Activated CD4-positive, alpha-beta memory T cell treated with anti-CD3 and anti-CD28 coated beads for 36 hours (primary cell): ENCODE measurements at places on chromosomes 2 and 18. TPM values are rescaled to one million over a fixed set of nuclear protein-coding genes. Genes with fewer than 3 reads are reported as not detected.

DNA sequence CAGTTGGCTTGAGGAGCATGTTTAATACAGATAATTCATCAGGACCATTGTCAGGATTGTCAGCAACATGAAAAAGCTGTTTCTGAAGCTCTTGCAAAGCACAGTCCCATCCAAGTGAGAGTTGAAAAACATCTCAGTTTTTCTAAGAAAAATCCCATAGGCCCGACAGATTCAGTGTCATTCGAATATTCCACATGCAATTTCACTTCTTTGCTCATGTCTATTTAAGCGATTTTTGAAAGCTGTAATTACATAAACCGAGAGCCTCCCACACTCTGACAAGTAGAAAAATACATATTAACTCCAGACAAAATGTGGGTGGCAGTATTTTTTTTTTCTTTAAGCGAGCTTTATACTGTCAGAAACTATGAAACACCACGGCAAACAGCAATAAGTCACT, 134.7 kb upstream of the GALNT5 start:
- no peak overlapping the region for H3K27ac ChIP-seq
- H3K27me3 ChIP-seq = no peaks in the 10 kb centered on the region
- no peaks in the 10 kb centered on the region for H3K4me1 ChIP-seq
- H3K4me3 ChIP-seq = no peak overlapping the region
- no peak for DNase-seq

HOXD10 gene
- not detected for total RNA-seq

- H3K27ac ChIP-seq = no peak overlapping the region
- H3K36me3 ChIP-seq = no peaks in the 10 kb centered on the region
- peaks cover 42% of the 10 kb centered on the region for H3K4me1 ChIP-seq
Measured at GRCh38 chr2:239238839-239239606, 161.8 kb downstream of the HDAC4 start.

GRCh38 chr2:56184500-56185011, 766 bp downstream of the CCDC85A start:
- H3K4me3 ChIP-seq = no peak overlapping the region
- H3K27me3 ChIP-seq = peaks cover 48% of the 10 kb centered on the region
- no peaks in the 10 kb centered on the region for H3K36me3 ChIP-seq
- no peak overlapping the region for H3K27ac ChIP-seq
- DNase-seq = peak; percentile 12
- H3K4me1 ChIP-seq = peaks cover 8% of the 10 kb centered on the region

GRCh38 chr18:58953627-58954026, 89.0 kb downstream of the ZNF532 start:
- no peaks in the 10 kb centered on the region for H3K36me3 ChIP-seq
- no peak overlapping the region for H3K27ac ChIP-seq
- no peaks in the 10 kb centered on the region for H3K4me1 ChIP-seq

SEMA4C gene
- total RNA-seq = 13.9 TPM

RELCH gene
- total RNA-seq = 16.1 TPM

GRCh38 chr18:7329016-7329415, 98.1 kb downstream of the LRRC30 start:
- DNase-seq = no peak
- no peaks in the 10 kb centered on the region for H3K4me1 ChIP-seq
- no peak overlapping the region for H3K4me3 ChIP-seq

GRCh38 chr2:40364151-40364874, 87.6 kb downstream of the SLC8A1 start:
- no peak overlapping the region for H3K4me3 ChIP-seq
- H3K4me1 ChIP-seq = no peaks in the 10 kb centered on the region
- DNase-seq = no peak
- H3K36me3 ChIP-seq = no peaks in the 10 kb centered on the region

DNA sequence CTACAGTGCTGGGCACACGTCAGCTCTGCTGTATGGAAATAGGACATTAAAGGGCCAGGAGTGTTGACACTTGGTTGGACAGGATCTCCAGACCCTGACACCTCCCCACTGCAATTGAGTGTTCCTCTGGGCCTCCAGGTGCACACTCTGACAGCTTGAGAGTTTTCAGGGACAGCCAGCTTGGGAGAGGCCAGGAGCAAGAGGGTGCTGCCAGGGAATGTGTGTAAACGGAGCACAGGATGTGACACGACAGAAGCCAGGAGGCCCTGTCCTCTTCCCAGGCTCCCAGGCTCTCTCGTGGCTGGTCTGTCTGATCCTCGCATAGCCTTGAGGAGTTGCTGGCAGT, 318.1 kb upstream of the HS6ST1 start:
- H3K27ac ChIP-seq = no peak overlapping the region
- H3K4me1 ChIP-seq = no peaks in the 10 kb centered on the region
- H3K36me3 ChIP-seq = no peaks in the 10 kb centered on the region
- H3K27me3 ChIP-seq = peaks cover 1% of the 10 kb centered on the region

GRCh38 chr2:86283411-86284030, 53.9 kb downstream of the REEP1 start:
- no peak overlapping the region for H3K27ac ChIP-seq
- no peaks in the 10 kb centered on the region for H3K36me3 ChIP-seq
- H3K27me3 ChIP-seq = peaks cover 11% of the 10 kb centered on the region
- no peak overlapping the region for H3K4me3 ChIP-seq
- DNase-seq = no peak
- no peaks in the 10 kb centered on the region for H3K4me1 ChIP-seq

DNA sequence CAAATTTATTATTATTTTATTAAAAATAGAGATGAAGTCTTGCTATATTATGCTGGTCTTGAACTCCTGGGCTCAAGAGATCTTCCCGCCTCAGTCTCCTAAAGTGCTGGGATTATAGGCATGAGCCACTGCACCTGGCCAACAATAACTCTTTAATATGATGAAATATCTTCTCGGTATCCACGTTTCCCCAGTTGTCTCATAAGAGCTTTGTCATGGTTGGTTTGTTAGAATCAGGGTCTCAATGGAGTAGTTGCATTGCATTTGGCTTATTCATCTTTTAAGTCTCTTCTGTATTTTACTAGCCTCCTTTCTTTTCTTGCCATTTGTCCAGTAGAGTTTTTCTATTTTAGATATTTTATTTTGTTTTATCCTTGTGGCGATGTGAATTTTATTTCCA, 32.7 kb upstream of the DLX2 start:
- no peaks in the 10 kb centered on the region for H3K4me1 ChIP-seq
- no peaks in the 10 kb centered on the region for H3K36me3 ChIP-seq
- peaks cover 4% of the 10 kb centered on the region for H3K27me3 ChIP-seq
- no peak overlapping the region for H3K27ac ChIP-seq

TMEM37 gene
- not detected for total RNA-seq

DNA sequence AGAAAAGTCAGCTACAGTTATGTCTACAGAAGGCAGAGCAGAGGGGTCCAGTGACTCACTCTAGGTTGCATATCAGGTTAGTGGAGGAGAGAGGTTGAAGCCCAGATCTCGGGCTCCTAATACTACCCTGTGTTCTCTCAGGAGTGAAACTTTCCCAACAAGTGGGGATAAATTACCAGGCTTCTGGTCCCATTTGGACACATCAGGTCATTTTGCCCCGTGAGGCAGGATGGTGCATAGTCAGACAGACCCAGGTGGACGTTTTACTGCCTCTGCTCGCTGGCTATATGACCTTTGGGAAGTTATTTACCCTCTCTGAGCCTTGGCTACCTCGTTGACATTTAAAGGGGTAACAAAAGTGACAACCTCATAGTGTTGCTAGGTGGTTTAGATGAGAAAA, 128.0 kb upstream of the REV1 start:
- H3K4me3 ChIP-seq = no peak overlapping the region
- H3K27me3 ChIP-seq = no peaks in the 10 kb centered on the region

- H3K4me3 ChIP-seq = no peak overlapping the region
- peaks cover 3% of the 10 kb centered on the region for H3K4me1 ChIP-seq
- peak; percentile 72 for DNase-seq
- no peak overlapping the region for H3K27ac ChIP-seq
Measured at GRCh38 chr18:70781860-70782453, 493.1 kb downstream of the SOCS6 start.

GRCh38 chr2:8545695-8546611, 135.9 kb upstream of the ID2 start:
- H3K27ac ChIP-seq = peak overlapping the region; percentile 100
- no peaks in the 10 kb centered on the region for H3K27me3 ChIP-seq
- H3K4me1 ChIP-seq = peaks cover 63% of the 10 kb centered on the region
- DNase-seq = no peak

GRCh38 chr2:579351-579886, 97.8 kb downstream of the TMEM18 start:
- H3K4me1 ChIP-seq = peaks cover under 1% of the 10 kb centered on the region
- H3K27me3 ChIP-seq = peaks cover 5% of the 10 kb centered on the region
- no peaks in the 10 kb centered on the region for H3K36me3 ChIP-seq
- DNase-seq = no peak

GREB1L gene
- not detected for total RNA-seq

ALS2 gene
- 11.0 TPM for total RNA-seq

CCT4 gene
- 352 TPM for total RNA-seq

G6PC2 gene
- total RNA-seq = not detected

DNA sequence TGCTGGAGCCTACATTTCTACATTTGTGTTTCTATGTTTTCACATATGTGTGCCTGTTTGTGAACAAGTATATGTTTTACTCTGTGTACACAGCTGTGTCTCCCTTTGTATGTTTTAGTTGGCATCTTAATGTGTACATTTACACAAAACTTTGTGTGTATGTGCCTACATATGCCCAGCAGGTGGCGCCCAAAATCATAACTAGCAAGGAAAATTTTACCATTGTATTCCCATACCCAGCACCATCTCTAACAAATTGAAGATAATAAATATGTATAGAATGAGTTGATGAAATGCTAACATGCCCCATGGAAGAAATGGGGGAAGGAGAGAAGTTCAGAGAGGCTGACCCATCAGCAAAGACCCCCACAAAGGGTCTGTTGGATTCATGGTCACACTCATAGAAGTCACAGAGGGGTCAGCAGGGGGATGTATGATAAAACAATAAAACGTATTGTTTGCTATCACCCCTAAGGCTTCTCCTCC, 48.1 kb downstream of the PKDCC start:
- peak; percentile 82 for DNase-seq
- H3K36me3 ChIP-seq = peaks cover 10% of the 10 kb centered on the region
- no peak overlapping the region for H3K4me3 ChIP-seq
- no peak overlapping the region for H3K27ac ChIP-seq

DNA sequence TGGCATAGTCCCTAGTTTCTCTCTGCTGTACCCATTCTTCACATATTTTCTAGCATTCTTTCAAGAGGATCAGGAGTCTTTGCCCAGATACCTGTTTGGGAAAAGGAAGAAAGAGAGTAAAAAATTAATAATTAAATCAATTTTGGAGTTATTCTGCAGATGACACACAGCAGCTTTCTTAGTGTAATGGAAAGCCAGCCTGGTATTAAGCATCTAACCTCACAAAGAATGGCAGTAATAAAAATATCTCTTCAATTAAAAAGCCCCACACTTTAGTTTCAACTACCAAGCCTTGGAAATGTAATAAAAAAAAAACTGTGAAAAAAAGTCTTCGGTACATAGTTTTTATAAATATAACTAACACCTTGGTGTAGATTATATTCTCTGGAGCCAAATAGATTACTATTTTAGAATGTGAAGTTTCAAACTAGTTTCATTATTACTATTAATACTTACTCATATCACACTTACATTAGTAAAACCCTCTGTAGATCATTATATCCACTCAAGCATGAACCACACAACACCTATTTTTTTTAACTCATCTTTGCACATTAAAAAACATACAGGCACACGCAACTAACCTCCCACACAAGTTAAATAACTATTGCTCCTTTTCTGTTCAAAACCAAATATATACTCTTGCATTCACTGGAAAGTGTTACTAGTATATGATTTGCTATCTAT, 90.9 kb downstream of the GPD2 start:
- no peaks in the 10 kb centered on the region for H3K36me3 ChIP-seq
- H3K27me3 ChIP-seq = no peaks in the 10 kb centered on the region
- DNase-seq = no peak
- no peak overlapping the region for H3K27ac ChIP-seq
- peaks cover 9% of the 10 kb centered on the region for H3K4me1 ChIP-seq

CFAP65 gene
- not detected for total RNA-seq

- DNase-seq = no peak
- H3K4me1 ChIP-seq = peaks cover 10% of the 10 kb centered on the region
- peaks cover 25% of the 10 kb centered on the region for H3K27me3 ChIP-seq
- peaks cover 2% of the 10 kb centered on the region for H3K36me3 ChIP-seq
Measured at GRCh38 chr2:209425471-209426071, 1.7 kb downstream of the MAP2 start.

- peaks cover 13% of the 10 kb centered on the region for H3K27me3 ChIP-seq
- DNase-seq = no peak
- no peak overlapping the region for H3K27ac ChIP-seq
- H3K4me1 ChIP-seq = no peaks in the 10 kb centered on the region
- no peaks in the 10 kb centered on the region for H3K36me3 ChIP-seq
Measured at GRCh38 chr2:19819097-19820065, 82.4 kb downstream of the TTC32 start.

GRCh38 chr2:38526195-38526594, 76.5 kb downstream of the HNRNPLL start:
- H3K27me3 ChIP-seq = peaks cover 26% of the 10 kb centered on the region
- H3K36me3 ChIP-seq = no peaks in the 10 kb centered on the region

ANKRD30B gene
- total RNA-seq = not detected

NPHP1 gene
- 1.9 TPM for total RNA-seq

ZEB2 gene
- total RNA-seq = 17.1 TPM

LIMS4 gene
- total RNA-seq = 3.1 TPM

GRCh38 chr2:108575132-108575966, 41.1 kb downstream of the LIMS1 start:
- no peak for DNase-seq
- peaks cover 29% of the 10 kb centered on the region for H3K4me1 ChIP-seq
- H3K27ac ChIP-seq = no peak overlapping the region

HEATR5B gene
- total RNA-seq = 18.1 TPM

DNA sequence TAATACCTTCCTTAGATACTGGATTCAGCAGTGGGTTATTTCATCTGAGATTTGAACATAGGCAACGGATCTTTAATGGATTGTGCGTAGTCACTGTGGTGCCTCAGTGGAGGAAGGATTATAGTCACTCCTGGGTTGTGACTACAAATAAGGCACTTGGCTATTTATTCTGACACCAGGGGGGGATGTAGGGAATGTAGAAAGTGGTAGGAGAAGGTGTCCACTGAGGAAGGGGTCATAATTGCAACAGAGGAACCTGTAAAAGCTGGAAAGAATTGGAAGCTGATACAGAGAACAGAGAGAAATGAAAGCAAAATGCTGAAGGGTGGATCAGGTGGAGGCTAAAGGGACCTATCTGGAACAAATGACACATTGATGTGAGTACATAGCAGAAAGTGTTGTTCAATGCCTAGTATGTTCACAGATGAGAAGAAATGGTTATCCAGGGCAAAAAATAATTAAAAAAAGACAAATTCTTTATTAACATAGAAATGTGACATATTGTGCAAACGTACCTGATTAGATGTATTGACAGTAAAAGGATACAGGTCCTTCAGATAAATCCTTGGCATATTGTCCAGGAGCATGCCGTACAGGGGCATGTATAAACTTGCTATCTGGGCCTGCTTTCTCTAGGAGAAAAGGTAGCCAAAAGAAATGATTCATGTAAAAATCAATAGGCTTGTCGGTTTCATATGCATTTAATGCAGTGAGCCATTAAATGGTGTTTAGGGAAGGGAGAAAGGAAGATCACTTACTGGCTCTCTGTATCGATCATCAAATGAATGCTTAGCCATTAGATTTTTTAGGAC, 91.2 kb upstream of the CCDC195 start:
- DNase-seq = no peak
- peaks cover 47% of the 10 kb centered on the region for H3K36me3 ChIP-seq
- no peaks in the 10 kb centered on the region for H3K4me1 ChIP-seq
- H3K27ac ChIP-seq = peak overlapping the region; percentile 23
- no peaks in the 10 kb centered on the region for H3K27me3 ChIP-seq
